ENCODE measurements at places on chromosomes 6 and 20.

- DNase-seq = no peak
These were observed 44.0 kb upstream of the GATA5 start for GRCh38 chr20:62519826-62520225.

DNA sequence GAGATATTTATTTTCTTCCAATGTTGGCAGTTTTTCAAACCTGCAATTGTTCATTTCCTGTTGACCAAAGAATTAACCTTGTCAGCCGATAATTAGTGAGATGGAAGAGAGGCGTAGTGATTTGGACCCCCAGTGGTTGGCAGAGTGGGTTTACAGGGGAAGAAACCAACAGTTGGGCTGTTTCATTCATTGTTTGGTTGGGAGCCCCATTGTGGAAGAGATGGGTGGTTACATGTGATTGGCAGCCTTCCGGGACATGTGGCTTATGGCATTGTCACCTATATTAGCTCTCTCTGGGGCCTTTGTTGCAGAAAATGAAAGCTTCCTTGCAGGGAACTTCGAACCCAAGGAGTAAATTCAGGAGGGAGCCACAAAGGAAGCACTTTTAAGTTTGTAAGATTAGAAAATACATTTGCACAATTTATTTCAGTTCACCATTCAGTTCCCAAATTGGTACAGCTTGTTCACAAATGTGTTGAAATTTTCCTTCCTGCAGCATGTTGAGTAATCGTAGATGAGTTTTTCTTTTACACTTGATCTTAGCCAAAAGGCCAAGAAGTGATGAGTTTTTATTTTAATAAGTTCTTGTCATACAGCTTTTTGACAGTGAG is 50.3 kb upstream of the CDKAL1 start:
- DNase-seq = peak; percentile 57

GRCh38 chr6:148213366-148213765 is 129.3 kb upstream of the SASH1 start:
- DNase-seq = no peak

- DNase-seq = no peak
These were observed 347.6 kb downstream of the TPBG start for GRCh38 chr6:82711105-82711827.

- no peak for DNase-seq
These were observed 132.5 kb downstream of the PREX1 start for GRCh38 chr20:48695255-48695654.

DNA sequence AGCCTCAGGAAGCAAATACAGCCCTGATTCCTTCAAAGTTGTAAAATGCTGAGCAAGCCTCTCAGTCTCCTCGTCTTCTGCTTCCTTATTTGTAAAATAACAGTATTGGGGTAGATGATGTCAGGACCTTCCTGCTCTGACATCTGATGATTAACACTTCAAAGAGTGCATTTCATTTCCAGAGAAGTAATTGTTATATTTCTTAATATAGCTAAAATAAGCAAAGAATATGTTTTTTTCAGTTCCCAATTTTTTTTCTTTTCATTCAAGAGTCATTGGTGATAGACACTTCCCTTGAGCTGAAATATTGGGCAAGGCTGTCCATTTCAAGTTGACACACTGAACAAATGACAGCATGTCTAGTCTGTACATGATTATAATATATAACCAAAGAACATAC is 53.4 kb downstream of the SLX4IP start:
- peak; percentile 97 for DNase-seq

- no peak for DNase-seq
These were observed 122.5 kb downstream of the MTHFD1L start for GRCh38 chr6:150987855-150988464.

- DNase-seq = no peak
These were observed 43.7 kb upstream of the DACT2 start for GRCh38 chr6:168363302-168363701.

DNA sequence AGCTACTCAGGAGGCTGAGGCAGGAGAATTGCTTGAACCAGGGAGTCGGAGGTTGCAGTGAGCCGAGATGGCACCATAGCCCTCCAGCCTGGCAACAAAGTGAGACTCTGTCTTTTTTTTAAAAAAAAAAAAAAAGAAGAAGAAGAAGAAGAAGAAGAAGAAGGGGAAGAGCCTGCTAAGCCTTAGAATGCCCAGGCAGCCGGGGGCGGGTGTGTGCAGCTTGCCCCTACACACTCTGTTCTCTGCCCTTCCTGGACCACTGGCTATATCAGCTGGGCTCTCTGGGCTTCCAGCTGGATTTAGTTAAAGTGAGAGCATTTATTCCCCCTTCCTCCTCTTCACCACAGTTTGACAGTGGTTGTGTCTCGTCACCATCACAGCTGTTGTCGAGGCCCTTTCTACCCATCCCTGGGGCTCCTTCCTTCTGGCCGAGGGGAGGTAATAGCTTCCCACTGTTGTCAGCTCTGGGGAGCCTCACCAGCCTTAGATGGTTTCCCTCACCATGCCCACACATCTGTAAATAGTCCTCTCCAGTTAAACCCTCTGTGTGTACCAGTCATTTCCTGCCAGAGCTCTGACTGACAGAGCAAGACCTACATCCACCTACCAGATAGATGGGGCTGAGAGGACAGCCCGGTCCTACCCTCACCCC is 77.6 kb downstream of the TRERF1 start:
- peak; percentile 38 for DNase-seq

DNA sequence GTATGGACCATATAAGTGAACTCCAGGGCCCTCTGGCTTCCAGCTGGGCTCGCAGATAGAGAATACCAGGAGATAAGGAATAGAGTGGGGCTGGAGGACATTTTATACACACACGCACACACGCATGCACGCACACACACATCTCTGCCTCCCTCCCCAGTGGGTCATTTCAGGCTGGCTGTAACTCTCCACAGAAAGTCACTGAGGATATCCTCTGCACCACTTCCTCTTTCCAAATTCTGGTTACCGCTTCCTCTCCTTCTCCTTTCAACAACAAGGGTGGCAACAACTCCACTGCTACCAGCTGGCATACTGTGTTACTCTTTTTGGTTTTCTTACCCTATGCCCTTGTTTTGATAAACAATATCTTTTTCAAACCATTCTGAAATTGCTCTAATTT is 280.2 kb downstream of the COL12A1 start:
- DNase-seq = peak; percentile 23

DNA sequence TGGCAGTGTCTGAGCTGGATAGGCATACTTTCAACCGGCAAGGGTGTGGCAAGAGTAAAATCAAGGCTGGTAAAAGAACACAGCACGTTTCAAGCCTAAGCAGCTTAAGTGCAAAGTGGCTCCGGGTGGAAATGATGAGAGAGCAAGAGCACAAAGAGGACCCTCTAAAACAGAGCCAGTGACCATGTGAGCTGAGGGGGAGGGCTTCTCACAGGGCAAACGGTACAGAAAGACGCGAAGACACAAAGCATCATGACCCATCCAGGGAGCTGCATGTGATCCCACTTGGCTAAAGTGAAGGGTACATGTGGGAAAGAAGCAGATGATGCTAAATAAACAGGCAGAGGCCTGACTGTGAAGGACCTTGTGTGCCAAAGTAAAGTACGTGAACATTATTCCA is 25.7 kb downstream of the FKBP5 start:
- no peak for DNase-seq

DNA sequence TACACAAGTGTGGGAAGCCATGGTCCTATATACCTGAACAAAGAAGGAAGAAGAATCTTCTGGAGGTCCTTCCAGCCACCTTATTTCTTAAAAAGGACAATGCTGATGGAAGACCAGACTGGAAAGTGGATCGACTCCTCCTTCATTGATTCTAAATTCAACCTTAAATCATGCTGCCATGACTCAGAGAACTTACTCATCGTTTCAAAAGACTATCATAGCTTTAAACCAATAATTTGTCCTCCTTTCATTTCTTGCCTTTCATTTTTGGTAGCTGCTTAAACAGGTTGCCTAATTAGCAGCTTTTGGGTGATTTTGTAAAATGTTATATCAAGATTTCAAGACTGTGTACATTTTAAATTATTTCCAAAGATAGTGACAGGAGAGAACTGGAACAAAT is 60.8 kb downstream of the RTN4IP1 start:
- DNase-seq = no peak

DNA sequence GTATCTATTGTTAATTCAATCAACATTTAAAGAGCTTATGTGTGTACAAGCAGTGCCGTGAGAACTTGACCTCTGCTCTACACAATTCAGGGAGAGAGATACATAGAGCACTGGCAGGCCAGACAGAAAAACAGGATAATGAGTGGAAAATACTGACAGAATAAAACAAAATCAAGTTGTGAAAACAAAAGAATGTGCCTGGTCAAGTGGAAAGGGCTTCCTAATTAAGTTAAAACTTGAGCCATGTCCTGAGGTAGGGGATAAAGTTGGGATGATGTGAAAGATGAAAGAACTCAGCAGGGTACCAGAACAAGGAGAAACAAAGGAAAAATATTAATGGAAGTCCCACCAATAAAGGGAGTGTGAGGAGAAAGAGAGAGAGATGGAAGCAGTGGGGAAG is 672.8 kb downstream of the GRIK2 start:
- no peak for DNase-seq

DNA sequence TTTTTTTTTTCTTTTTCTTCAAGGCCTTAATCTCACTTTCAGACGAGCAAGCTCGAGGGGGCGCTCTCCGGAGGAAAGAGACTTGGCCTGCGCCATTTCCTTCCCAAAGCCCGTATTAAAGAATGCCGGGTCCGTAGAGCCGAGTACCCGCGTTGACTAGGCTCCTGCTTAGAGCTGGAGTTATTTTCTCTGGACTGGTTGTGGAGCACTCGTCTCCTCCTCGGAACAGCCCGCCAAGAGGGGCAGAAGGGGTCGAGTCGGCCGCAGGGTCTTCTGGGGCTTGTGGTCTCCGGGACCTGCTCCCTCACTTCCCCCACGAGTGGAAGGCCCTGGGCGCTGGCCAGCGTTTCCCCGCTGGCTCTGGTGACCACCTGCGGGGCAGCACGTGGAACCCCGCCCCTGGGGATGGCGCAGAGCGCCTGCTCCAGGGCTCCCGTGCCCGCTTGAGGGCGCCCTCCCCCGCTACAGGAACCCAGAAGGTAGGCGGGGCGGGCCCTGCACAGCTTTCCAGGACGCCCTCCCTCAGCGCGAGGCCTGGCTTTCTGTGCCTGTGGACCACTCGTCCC is 2.7 kb upstream of the MEI4 start:
- peak; percentile 12 for DNase-seq

DNA sequence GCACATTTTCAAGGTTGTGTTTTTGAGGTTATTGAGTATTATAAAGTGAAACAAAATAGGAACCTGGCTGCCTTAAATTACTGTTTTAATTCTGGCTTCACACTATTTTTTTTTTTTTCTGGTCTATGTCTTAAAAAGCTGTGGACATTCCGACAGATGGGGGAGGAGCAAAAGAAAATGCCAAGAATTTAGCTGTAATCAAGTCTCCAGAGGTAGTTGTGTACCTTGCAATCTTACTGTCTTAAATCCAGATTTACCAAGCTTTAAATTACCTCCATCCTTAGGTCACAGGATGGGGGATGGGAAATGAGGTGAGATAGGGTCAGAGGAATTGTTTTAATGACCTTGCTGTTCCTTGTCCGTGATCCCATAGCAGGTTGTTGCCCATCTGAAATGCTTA is 182.8 kb downstream of the UTRN start:
- DNase-seq = no peak

- no peak for DNase-seq
These were observed 11.3 kb upstream of the GMPR start for GRCh38 chr6:16227048-16227562.
